IPS DF 19.7 (cell line): ENCODE measurements at places on chromosomes 7 and 10.

- DNase-seq, result no peak
These were observed 301.3 kb downstream of the PHTF2 start for GRCh38 chr7:78099715-78100394.

DNA sequence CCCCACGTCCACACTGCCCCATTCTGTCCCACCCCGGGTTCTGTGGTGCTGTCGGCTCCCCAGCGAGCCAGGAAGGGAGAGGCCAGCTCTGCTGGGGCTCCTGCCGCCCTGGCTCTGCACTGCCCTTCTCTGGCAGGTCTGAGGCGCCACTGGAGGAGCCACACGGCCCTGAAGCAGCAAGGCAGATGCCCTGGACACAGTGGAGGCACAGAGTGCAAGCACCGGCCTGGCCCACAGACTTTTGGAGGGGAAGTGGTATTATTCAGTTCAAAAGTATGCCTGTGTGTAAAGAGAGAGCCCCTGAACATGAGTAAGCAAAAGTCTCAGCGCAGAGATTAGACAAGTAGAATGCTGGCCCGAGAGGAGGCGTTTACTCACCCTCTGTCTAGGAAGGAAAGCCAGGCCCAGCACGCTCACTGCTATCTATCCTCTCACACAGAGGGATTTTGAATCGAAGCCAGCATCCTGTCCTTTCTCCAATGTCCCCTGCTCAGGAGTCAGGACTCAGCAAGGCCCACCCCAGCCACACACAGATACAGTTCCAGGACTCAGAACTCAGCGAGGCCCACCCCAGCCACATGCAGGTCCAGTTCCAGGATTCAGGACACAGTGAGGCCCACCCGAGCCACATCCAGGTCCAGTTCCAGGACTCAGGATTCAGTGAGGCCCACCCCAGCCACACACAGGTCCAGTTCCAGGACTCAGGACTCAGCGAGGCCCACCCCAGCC lies 115.0 kb downstream of the EGFR start:
- DNase-seq, result no peak

- DNase-seq, result no peak
These were observed 135.2 kb upstream of the PRSS1 start for GRCh38 chr7:142614116-142614515.

GRCh38 chr10:47233631-47234030 lies 66.4 kb upstream of the GDF10 start:
- no peak for DNase-seq

DNA sequence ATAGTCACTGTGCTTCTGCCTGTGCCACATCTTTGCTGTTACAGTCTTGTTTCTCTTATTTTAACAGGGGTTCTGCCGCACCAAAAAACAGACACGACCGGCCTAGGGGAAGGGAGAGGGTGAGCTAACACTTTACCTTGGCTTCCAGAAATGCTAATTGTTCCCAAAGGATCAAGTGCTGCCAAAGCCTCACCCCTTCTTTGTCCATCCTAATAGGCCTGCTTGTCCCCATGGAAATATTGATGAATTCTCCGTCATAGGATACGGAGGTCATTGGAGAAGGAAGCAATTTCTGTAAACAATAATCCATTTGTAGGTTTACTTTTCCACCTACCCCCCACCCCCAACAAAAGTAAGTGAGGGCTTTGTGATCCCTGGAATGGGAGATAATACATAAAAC lies 567.3 kb downstream of the KCNMA1 start:
- DNase-seq, result no peak

DNA sequence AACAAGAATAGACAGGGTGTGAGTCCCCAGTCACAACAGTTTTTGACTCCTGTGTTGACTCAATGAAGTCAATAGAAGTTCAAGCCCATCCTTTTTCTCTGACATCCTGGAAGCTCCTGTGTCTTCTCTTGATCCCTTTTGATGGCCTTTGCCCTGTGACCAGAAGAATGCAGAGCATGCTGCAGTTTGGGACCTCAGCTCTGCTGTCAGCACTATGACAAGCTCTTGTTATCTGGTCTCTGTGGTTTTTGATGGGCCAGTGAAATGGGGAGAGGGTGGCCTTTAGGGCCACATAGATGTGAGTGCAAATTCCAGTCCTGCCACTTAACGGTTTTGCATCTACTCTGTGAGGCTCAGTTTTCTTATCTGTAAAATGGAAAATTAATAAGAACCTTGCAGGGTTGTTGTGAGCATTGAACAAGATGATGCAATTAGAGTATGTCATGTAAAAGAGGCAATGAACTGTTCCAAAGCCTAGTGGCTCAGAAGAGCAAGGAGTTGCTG lies 102.4 kb upstream of the IKZF1 start:
- no peak for DNase-seq

GRCh38 chr7:121796381-121796780 lies 76.6 kb upstream of the PTPRZ1 start:
- DNase-seq, result no peak

- DNase-seq, result no peak
These were observed 116.5 kb upstream of the PRPS1L1 start for GRCh38 chr7:18144166-18144565.
